ENCODE measurements at places on chromosomes 3 and 15. TPM values are rescaled to one million over a fixed set of nuclear protein-coding genes. Genes with fewer than 3 reads are reported as not detected.

- DNase-seq: no peak
Observed at GRCh38 chr3:135460273-135460672, 505.3 kb upstream of the PPP2R3A start.

Gene GMNC
- 1.9 TPM for total RNA-seq

GRCh38 chr15:84947947-84948830 lies 33.5 kb upstream of the PDE8A start:
- no peak for DNase-seq

DNA sequence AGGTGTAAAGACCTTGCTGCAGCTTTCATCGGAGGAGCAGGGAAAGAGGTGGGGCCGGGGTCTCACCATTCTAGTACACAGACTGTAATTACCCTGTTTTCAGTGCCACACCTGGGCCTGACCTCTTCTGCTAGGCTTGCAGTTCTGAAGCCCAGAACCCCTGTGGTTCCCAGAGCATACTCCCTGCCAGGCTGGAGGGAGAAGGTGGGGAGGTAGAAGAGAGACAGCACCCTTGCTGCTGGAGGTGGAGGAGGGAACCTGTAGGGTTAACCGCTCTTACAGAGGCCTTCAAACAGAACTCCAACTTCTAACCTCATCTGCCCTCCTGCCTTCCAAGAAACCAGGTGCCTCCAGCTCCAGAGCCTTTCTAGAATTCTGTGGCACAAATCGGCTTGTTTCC lies 27.0 kb downstream of the PCOLCE2 start:
- no peak for DNase-seq
